Astrocyte (in vitro differentiated cells and primary cell): ENCODE measurements at places on chromosomes 5 and 9. TPM values are rescaled to one million over a fixed set of nuclear protein-coding genes. Genes with fewer than 3 reads are reported as not detected.

GRCh38 chr5:132019337-132019736, 7.9 kb upstream of the ACSL6 start:
- DNase-seq: no peak

DNA sequence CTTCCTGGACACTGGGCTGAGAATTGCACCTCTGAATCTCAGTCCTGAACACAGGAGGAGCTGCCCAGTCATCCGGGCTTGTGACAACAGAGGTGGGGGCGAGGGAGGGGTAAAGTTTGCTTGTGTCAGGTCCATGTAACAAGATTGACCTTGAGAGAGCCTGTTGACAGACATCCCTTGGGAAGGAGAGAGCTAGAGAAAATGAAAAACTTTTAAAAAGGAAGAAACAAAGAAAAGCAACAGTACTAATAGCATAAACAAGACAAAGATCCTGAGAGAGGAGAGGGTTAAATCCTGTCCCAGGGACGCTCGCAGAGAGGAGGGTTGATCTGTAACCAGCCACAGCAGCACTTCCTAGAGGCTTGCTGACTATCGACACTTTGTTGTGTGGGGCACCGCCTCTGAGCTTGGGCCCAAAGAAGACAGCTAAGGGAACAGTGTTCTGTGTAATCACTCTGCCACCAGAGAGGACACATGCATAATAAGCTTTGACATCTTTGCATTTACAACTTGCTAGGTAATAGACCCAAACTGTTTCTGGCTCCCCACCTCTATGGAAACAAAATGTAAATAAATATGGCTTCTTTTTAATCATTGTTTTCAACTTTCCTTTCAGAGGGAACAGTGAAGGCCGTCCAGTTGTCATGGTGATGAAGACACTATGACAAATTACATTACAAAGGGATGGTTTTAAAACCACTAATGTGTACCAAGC, 363.7 kb downstream of the CSNK1G3 start:
- no peak for DNase-seq

- no peak for DNase-seq
Observed at GRCh38 chr5:134533115-134533815, 7.8 kb downstream of the JADE2 start.

Gene TCF7
- 2.6 TPM in 2 replicates for total RNA-seq

DNA sequence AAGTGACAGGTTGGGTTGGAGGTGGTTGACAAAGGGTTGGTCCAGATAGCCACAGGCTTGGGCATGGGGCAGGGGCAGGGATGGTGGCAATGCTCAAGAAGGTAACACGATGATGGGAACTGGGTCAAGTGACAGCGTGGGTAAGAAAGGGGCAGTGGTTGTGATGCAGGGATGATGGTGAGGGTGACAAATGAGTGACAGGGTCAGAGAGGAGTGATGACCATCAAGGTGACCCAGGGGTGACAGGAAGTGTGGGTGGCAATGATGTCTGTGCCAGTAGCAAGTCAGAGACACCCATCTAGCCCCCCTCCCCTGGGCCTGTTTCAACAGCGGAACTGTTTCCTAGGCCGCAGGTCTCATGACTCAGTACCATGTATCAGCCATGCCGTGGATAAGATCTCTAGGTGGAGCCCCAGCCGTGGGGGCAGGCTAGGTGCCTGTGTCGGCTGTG, 20.5 kb downstream of the AQP3 start:
- no peak for DNase-seq

GRCh38 chr5:178192244-178192643, 5.1 kb upstream of the GMCL2 start:
- DNase-seq: no peak
